ENCODE measurements at places on chromosomes 5 and 9.

DNA sequence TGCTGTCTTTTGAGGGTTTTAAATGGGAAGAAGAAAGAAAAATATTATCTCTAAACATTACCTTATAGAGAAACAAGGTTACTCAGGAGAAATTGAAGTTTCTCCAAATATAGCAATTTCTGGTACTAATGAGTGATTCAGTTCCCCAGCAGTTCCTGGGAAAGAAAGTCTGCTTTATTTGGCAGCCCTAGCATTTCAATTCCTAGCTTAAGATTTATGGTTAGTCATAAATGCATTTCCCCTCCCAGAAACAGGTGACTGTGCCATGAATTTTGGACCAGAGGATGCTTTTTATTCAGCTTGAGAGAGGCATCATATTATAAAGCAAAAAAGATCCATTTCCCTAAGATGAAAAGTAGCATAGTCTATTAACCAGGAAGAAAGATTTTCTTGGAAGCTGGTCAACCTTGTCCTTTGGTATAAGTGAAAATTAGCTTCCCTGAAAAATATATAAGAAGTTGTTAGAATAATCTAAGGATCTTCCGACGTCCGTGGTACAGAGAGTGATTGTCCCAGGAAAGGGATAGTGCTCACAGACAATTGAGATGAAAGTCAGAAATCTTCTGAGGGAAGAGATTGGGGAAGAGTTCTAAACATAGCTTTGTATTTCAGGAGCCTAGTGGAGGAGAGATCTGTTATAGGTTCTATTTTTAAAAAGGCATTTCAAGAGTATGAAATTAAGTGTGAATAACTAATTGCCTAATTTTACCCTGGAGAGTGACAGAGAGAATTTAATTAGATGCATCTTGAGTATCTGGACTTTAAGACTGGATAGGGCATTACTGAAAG is 164.9 kb downstream of the ESM1 start:
- peaks cover 4% of the 10 kb centered on the region for H3K4me1 ChIP-seq
- no peaks in the 10 kb centered on the region for H3K27me3 ChIP-seq
- no peak overlapping the region for H3K27ac ChIP-seq
- H3K4me3 ChIP-seq, result no peak overlapping the region
- H3K36me3 ChIP-seq, result no peaks in the 10 kb centered on the region

DNA sequence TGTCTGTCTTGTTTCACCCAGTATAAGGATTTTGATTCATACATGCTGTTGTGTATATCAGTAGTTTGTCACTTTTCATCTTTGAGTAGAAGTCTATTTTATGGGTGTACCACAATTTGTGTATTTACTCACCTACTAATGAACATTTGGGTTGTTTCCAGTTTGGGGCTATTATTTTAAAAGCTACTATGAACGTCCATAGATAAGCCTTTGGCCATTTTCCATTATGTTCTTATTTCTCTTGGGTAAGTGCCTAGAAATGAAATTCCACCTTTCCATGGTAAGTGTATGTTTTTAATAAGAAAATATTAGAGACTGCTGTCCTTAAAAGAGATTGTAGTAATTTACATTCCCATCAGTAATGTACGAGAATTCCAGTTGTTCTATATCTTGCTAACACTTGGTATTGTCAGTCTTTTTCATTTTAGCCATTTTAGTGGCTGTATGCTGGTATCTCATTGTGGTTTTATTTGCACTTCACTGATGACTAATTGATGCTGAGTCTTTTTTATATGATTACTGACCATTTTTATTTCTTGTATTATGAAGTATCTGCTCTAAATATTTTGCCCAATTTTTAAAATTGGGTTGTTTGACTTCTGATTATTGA is 17.9 kb upstream of the PDE8B start:
- no peak overlapping the region for H3K27ac ChIP-seq
- peaks cover 4% of the 10 kb centered on the region for H3K36me3 ChIP-seq
- no peak overlapping the region for H3K4me3 ChIP-seq
- DNase-seq, result no peak
- H3K27me3 ChIP-seq, result no peaks in the 10 kb centered on the region

DNA sequence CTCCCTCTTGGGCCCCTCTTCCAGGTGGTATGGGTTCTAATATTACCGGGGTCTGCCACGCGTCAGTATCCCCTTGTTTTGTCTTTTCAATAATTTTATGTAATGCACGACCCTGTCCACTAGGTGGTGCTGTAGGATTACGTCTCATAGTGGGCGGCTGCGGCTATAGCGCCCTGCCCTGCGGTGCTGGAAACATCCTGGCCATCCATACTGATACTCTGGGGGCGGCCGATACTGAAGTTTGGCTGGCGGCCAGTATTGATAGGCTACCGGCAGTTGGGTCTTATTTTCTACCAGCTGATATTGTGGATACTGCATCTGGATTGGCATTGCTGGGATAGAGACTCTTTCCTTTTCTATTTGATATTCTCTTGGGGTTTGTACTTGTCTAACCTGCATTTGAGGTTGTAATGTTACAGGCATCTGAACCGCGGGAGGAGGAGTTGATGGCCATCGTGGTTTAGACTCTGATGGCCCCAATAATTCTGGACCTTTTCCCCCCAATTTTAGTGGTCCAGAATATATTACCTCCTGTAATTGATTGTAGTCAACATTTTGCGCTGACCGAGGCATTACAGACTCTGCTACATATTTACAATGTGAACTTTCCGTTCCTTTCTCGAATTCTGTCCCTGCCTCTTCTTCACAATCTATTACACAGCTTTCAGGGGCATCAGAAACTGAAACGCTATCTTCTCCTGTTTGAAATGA is 3.3 kb upstream of the TMEM141 start:
- no peaks in the 10 kb centered on the region for H3K27me3 ChIP-seq
- H3K36me3 ChIP-seq, result no peaks in the 10 kb centered on the region

GRCh38 chr5:33958176-33958575 is 22.0 kb downstream of the RXFP3 start:
- no peak for DNase-seq
- H3K4me3 ChIP-seq, result no peak overlapping the region
- H3K4me1 ChIP-seq, result no peaks in the 10 kb centered on the region
- no peaks in the 10 kb centered on the region for H3K36me3 ChIP-seq
- no peaks in the 10 kb centered on the region for H3K27me3 ChIP-seq

- H3K4me3 ChIP-seq, result no peak overlapping the region
- no peak overlapping the region for H3K27ac ChIP-seq
- H3K36me3 ChIP-seq, result no peaks in the 10 kb centered on the region
- DNase-seq, result no peak
- H3K4me1 ChIP-seq, result peaks cover 2% of the 10 kb centered on the region
- H3K27me3 ChIP-seq, result no peaks in the 10 kb centered on the region
Observed at GRCh38 chr5:120446901-120447300, 17.2 kb upstream of the PRR16 start.

GRCh38 chr5:93704996-93705395 is 36.4 kb downstream of the POU5F2 start:
- H3K36me3 ChIP-seq, result no peaks in the 10 kb centered on the region
- H3K4me3 ChIP-seq, result no peak overlapping the region
- H3K4me1 ChIP-seq, result peaks cover 1% of the 10 kb centered on the region
- no peak for DNase-seq

DNA sequence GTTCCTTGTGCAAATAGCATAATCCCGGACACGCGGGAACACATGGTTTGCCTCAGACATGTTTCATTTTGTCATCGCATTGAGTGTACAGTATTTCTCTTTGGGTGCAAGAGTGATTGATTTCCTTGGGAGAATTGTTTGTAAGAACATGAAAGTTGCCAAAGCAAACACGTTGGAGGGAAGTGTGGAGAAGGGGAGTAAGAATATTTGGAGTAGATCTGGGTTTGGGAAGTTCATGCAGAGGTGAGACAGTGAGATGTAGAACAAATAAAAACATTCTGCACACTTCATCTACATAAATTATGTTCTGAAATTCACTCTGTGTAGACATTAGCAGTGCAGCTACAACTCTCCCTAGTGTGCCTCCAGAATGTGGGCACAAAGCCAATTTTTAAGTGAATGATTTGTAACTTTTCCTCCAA is 24.0 kb downstream of the FOXD1 start:
- peaks cover 12% of the 10 kb centered on the region for H3K27me3 ChIP-seq
- DNase-seq, result no peak
- peaks cover 3% of the 10 kb centered on the region for H3K36me3 ChIP-seq
- H3K4me3 ChIP-seq, result no peak overlapping the region
- H3K27ac ChIP-seq, result no peak overlapping the region

GRCh38 chr9:110278080-110278707 is 21.9 kb upstream of the TXN start:
- H3K27me3 ChIP-seq, result no peaks in the 10 kb centered on the region
- no peak for DNase-seq
- no peaks in the 10 kb centered on the region for H3K36me3 ChIP-seq
- H3K27ac ChIP-seq, result no peak overlapping the region

- peaks cover 2% of the 10 kb centered on the region for H3K27me3 ChIP-seq
- no peak for DNase-seq
- peaks cover 7% of the 10 kb centered on the region for H3K4me1 ChIP-seq
- H3K27ac ChIP-seq, result no peak overlapping the region
Observed at GRCh38 chr5:59756373-59757035, 137.0 kb downstream of the PDE4D start.

- DNase-seq, result no peak
- no peak overlapping the region for H3K4me3 ChIP-seq
- H3K27ac ChIP-seq, result no peak overlapping the region
- H3K4me1 ChIP-seq, result no peaks in the 10 kb centered on the region
- H3K36me3 ChIP-seq, result no peaks in the 10 kb centered on the region
- H3K27me3 ChIP-seq, result peaks cover 2% of the 10 kb centered on the region
Observed at GRCh38 chr9:29659014-29659413, 2085.7 kb upstream of the C9orf72 start.

GRCh38 chr5:152107220-152107619 is 182.6 kb upstream of the GLRA1 start:
- H3K27me3 ChIP-seq, result no peaks in the 10 kb centered on the region
- H3K36me3 ChIP-seq, result peaks cover 6% of the 10 kb centered on the region
- H3K4me3 ChIP-seq, result no peak overlapping the region
- H3K27ac ChIP-seq, result no peak overlapping the region

GRCh38 chr9:124010303-124010664 is 1.3 kb upstream of the LHX2 start:
- no peak for DNase-seq
- H3K36me3 ChIP-seq, result no peaks in the 10 kb centered on the region
- H3K4me3 ChIP-seq, result peak overlapping the region; percentile 76
- H3K4me1 ChIP-seq, result peaks cover 19% of the 10 kb centered on the region

GRCh38 chr5:177484902-177485549 is 11.6 kb upstream of the DBN1 start:
- H3K36me3 ChIP-seq, result no peaks in the 10 kb centered on the region
- H3K27ac ChIP-seq, result peak overlapping the region; percentile 91
- peaks cover 16% of the 10 kb centered on the region for H3K27me3 ChIP-seq

GRCh38 chr5:80507663-80508062 is 19.8 kb downstream of the FAM151B start:
- no peaks in the 10 kb centered on the region for H3K36me3 ChIP-seq
- no peak for DNase-seq
- no peaks in the 10 kb centered on the region for H3K4me1 ChIP-seq
- no peak overlapping the region for H3K4me3 ChIP-seq
- H3K27ac ChIP-seq, result no peak overlapping the region

DNA sequence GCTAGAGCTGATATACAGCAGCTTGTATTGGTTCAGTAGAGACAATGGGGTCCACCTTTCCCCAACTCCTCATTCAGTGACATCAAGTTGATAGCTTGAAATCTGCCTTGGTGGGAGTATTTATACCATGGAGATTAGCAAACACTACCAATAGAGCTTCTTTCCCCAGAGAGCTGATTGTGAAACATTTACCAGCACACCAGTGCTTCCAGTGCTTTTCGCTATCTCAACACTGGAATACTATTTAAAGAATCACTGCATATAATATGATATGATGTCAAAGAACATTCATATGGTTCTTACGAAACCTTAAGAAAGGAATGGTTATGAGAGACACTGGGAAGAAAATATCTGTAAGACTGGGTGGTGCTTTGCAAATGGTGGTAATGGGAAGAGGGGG is 21.8 kb upstream of the RNF145 start:
- DNase-seq, result no peak
- no peak overlapping the region for H3K27ac ChIP-seq
- H3K27me3 ChIP-seq, result peaks cover 4% of the 10 kb centered on the region
- peaks cover 3% of the 10 kb centered on the region for H3K4me1 ChIP-seq
- peaks cover 4% of the 10 kb centered on the region for H3K36me3 ChIP-seq
- no peak overlapping the region for H3K4me3 ChIP-seq

DNA sequence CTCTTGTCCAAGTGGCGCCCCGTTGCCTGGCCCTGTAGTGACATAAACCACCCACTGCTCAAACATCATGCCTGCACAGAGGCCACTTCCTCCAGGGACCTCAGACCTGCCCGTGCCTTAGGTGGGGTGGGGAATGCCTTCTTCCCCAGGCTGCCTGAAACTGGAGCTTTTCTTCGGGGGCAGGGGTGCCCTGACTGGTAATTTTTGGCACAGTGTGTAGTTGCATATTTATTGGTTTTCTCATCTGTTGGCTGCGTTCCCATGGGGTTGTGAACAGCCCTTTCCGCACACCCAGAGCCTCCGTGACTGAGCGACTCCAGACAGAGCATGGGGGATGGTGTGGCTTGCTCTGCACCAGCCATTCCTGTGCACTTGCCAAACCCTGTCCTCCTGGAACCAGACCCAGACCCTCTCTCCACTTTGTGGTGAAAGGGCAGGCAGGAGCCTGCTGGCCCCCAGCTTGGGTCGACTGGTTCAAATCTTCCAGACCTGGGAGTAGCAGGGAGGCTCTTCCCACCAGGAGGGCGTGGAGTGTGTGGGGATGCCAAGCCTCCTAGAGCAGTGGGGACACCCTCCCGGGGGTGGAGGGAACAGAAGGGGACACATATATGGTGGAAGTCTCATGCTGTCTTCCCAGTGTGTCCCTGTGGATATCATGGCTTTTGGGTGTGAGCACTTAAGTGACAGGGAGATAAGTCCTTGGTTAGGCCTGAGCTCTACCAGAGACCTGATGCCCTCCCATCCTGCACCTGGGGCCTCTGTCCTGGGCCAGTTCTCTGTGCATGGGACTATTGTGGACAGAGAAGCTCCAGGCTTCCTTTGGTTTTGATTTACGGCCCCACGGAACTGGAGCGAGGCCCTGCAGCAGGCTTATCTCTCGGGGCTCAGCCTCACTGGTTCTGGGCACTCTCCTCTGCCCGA is 39.6 kb downstream of the WNK2 start:
- H3K27me3 ChIP-seq, result peaks cover 9% of the 10 kb centered on the region
- H3K27ac ChIP-seq, result peak overlapping the region; percentile 48
- DNase-seq, result peak; percentile 33
- peak overlapping the region; percentile 55 for H3K4me3 ChIP-seq

GRCh38 chr5:159409801-159410200 is 79.5 kb upstream of the IL12B start:
- no peak for DNase-seq
- no peak overlapping the region for H3K27ac ChIP-seq
- peaks cover 2% of the 10 kb centered on the region for H3K27me3 ChIP-seq
- H3K36me3 ChIP-seq, result no peaks in the 10 kb centered on the region

DNA sequence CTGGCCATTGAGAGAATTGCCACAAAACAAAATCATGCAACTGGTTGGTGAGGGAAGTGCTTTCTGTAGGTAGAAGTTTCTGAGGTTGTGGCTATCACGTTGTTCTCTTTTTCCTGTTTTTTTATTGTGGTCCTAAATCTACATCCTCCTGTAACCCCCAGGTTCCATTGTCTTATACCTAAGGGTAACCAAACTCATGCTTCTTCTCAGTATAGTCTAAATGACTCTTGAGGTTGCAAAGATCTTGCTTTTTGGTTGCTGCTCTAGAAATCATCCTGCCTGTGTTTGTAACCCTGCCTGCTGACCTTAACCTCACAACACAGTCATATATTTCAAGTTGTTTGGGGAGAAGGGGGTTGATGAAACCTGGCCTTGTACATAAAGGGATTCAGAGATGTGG is 273.1 kb downstream of the CD180 start:
- no peak for DNase-seq
- H3K27ac ChIP-seq, result no peak overlapping the region
- H3K36me3 ChIP-seq, result no peaks in the 10 kb centered on the region
- H3K4me3 ChIP-seq, result no peak overlapping the region
- no peaks in the 10 kb centered on the region for H3K27me3 ChIP-seq

GRCh38 chr9:28688172-28688571 is 1114.9 kb upstream of the C9orf72 start:
- DNase-seq, result no peak
- no peak overlapping the region for H3K4me3 ChIP-seq
- no peaks in the 10 kb centered on the region for H3K4me1 ChIP-seq
- no peak overlapping the region for H3K27ac ChIP-seq
- no peaks in the 10 kb centered on the region for H3K36me3 ChIP-seq
